ENCODE measurements at places on chromosomes 3 and 15. TPM values are rescaled to one million over a fixed set of nuclear protein-coding genes. Genes with fewer than 3 reads are reported as not detected.

CRABP1 gene
- not detected for polyA plus RNA-seq

WWTR1 gene
- polyA plus RNA-seq = 65.3 TPM

IQCH gene
- polyA plus RNA-seq = 0.42 TPM

GOLGA8T gene
- polyA plus RNA-seq = not detected

CLRN1 gene
- polyA plus RNA-seq = not detected

- no peak for DNase-seq
Observed at GRCh38 chr3:158107605-158108444, 1.6 kb upstream of the SHOX2 start.

DNA sequence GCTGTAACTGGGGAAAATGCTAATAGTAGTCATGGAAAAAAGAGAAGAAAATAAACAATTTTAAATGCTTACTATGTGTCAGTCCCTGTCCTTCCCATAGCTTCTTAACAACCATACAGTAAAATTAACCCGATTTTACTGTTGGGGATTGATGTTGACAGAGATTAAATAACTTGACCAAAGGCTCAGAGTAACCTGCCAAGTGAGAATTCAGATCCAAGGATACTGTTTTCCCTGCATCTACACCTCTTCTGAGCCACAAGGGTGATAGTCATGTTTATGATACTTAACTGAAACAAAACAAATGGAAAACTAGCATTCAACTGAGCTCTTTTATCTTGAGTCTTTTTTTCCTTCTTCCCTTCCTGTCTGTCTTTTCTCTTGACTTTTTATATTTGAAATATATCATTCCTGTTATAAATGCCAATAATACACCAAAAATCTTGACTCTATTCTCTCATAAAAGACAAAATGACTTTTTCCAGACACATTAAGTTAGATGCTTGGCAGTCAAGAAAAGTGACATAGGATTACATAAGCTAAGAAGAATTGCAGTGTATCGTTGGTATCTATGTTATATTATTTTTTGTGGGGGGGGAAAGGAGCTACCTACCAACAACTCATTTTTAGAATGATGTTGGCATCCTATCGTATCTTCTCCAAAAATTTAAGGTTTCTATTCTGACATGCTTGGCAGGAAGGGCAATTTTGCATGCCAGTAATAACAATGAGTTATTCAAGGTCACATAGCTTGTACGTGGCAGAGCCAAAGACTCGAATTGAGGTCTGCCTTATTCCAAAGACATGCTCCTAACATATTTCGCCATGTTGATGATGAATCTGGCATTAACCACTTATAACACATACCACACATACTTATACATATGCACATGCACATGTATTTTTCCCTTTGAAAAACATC, 306.6 kb upstream of the KCNH8 start:
- DNase-seq = no peak

DNA sequence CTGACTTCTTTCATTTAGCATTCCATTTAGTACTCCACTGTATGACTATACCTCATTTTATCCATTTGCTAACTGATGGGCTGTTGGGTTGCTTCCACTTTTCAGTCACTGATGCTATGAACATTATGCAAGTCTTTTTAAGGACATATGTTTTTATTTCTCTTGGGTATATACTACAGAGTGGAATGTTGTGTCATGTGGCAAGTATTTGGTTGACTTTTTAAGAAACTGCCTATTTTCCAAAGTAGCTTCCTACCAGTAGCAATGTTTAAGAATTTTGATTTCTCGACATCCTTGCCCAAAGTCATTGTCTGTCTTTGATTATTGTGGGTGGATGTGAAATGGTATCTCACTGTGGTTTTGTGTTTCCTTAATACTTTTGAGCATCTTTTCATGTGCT, 110.1 kb upstream of the TPM1 start:
- peak; percentile 95 for DNase-seq

DNA sequence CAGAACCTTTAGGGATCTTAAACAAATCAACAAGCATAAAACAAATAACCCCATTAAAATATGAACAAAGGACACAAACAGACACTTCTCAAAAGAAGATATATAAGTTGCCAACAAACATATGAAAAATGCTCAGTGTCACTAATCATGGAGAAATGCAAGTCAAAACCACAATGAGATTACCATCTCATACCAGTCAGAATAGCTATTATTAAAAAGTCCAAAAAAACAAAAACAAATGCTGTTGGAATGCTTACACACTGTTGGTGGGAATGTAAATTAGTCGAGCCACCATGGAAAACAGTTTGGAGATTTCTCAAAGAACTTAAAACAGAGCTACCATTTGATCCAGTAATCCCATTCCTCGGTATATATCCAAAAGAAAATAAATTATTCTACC, 423.6 kb downstream of the OTOL1 start:
- no peak for DNase-seq

DNA sequence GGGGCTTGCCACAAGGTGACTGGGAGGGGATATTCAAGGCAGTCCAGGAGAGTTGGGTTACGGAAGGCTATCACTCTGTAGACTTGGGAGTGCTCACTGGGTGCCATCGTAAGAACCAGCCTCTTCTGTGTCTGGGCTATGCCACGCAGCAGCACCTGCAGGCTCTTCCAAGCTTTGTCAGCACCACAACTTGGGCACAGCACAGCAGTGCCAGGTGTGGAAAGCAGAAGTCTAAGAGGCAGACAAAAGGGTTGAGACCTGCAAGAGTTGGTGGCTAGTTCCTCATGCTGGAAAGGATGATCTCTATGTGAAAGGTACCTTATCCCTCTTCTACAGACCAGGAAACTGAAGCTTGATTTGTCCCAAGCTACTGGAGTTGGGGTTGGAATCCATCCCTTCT, 15.8 kb downstream of the CX3CR1 start:
- DNase-seq = no peak

DNA sequence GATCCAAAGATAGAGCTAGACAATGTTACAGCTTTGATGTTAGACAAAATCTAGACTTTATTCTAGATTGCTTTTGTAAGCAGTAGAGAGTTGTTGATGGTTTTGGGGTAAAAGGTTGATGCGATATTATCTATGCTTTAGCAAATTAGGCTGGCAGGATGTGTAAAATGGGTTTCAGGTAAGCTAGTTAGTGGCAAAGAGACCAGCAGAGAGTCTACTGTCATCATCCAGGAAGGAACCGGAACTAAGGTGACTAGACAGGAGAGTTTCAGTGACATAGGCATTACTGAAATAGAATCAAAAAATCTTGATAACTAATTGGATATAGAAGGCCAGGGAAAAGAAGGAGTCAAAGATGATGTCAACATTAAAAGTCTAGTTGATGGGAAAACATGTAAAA, 11.1 kb downstream of the OR5K2 start:
- DNase-seq = no peak

GRCh38 chr3:171801738-171802589, 8.3 kb downstream of the PLD1 start:
- DNase-seq = peak; percentile 93

DNA sequence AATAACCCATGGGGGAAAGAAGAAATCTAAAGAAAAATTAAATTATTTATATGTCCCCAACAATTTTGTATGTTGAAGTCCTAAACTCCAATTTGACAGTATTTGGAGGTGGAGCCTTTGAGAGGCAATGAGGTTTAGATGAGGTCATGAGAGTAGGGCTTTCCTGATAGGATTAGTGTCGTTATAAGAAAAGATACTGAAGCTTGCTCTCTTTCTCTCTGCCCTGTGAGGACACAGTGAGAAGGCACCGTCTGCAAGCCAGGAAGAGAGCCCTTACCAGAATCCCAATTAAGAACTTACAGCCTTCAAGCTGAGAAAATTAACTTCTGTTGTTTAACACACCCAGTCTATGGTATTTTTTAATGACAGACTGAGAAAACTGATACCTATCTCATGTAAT, 16.1 kb upstream of the OR5AC2 start:
- DNase-seq = no peak

DNA sequence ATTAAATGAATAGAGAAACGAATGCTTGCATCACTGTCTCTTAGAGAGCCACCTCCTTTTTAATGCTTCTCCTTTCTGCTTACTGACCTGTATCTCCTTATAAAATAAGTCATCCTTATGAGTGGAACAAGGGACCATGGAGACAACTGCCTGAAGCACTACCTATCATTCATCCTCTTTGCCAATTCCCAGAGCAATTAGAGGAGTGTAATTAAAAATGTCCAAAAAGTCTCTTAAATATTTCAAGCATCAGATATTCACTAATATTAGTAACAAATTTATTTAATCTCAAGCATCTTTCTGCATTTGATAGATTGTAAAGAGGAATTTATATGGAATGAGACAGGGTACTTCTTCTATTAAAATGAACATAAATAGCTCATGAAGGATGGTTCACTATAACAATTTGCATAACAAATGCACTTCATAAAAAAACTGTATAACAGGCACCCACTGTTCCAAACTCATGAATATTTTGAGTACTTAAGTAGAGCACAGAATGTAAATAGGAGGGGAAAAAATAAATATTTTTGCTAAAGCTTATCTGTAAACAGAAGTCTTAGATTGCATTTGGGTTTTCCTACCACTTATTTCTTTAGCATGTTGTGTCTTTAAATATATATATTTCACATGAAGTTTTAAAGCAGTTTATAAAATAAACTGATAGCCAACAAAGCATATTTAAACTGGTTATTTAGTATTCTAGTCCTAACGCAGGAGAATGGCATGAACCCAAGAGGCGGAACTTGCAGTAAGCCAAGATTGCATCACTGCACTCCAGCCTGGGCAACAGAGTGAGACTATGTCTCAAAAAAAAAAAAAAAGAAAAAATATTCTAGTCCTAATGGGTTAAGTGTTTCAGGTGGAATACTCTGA, 269.3 kb downstream of the TBL1XR1 start:
- DNase-seq = no peak

- DNase-seq = no peak
Observed at GRCh38 chr15:44441095-44441501, 13.7 kb downstream of the CTDSPL2 start.

DNA sequence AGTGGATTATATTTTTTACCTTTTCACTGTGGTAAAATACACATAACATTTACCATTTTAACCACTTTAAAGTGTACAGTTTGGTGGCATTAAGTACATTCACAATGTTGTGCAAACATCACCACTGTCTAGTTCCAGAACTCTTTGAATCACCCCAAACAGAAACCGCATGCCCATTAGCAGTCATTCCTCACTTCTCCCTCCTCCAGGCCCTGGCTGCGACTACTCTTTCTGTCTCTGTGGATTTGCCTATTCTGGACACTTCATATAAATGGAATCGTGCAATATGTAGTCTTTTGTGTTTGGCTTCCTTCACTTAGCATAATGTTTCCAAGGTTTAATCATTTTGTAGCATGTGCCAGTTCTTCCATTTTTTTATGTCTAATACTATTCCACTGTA, 409.8 kb downstream of the NTRK3 start:
- DNase-seq = no peak

DNA sequence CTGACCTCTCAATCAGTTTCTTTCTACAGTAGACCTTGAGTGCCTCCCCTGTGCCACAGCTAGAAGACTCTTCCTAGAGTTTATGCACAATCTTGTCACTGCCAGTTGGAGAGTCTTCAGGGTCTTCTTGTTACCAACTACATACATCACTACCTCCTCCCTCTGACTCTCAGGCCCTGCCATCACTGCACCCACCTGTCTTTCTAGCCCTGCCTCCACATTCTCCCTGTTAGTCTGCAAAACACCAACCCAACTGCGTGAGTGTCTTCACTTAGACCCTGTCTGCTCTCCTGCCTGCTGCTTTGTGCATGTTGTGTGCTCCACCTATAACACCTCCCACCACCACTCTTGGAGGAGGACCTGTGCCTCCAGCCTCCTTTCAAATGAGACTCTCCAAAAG, 34.4 kb downstream of the CLSTN2 start:
- DNase-seq = no peak
